ENCODE measurements at places on chromosomes 6 and 20. TPM values are rescaled to one million over a fixed set of nuclear protein-coding genes. Genes with fewer than 3 reads are reported as not detected.
A peak's percentile ranks its signal among the peaks of the same experiment; 100 is the strongest.

DNA sequence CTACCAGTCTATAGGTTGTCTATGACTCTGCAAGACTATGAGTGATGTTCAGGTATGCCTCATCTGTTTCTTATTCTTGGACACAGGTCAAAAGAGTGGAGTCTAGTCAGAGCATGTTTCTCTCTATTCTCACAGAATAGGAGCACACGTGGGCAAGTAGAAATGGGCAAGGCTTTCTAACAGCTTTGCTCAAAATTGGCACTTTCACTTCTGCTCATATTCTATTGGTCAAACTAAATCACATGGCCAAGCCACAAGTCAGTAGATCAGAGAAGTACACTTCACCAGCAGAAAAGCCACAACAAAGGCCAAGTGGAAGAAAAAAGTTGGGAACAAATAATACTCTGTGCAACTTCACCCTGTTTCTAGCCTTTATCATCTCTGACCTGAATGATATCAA, 354.5 kb upstream of the SYNCRIP start:
- no peak for DNase-seq

- no peak for DNase-seq
Measured at GRCh38 chr6:168574075-168574698, 133.2 kb downstream of the SMOC2 start.

- DNase-seq = no peak
Measured at GRCh38 chr6:119894811-119895210, 545.2 kb upstream of the MAN1A1 start.

DNA sequence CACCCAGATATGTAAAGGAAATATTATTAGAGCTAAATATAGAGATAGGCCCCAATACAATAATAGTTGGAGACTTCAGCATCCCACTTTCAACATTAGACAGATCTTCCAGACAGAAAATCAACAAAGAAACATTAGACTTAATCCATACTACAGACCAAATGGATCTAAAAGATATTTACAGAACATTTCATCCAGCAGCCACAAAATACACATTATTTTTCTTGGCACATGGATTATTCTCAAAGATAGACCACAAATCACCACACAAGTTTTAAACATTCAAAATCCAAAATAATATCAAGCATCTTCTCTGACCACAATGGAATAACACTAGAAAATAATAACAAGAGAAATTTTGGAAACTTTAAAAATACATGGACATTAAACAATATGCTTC, 1159.1 kb upstream of the CITED2 start:
- DNase-seq = no peak

- DNase-seq = no peak
Measured at GRCh38 chr6:159047891-159048685, 3.3 kb upstream of the TAGAP start.

DNA sequence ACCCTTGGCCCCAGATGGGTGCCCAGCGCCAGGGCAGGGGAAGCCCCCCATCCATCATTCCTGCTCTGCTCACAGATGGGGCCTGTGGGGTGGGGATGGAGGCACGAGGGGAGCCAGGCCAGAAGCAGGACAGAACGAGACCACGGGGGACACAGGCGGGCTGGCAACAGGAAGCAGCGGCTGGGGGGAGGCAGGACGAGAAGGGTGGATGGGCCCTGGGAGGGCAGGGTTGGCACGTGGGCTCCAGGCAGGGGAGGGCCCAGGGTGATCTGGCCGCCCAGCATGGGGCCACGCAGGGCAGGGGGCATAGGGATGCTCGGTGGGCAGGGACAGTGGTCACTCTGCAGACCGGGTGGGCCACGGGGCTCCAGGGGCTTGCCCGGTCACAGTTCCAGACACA, 41.6 kb downstream of the KCNQ2 start:
- DNase-seq = no peak

- no peak for DNase-seq
Measured at GRCh38 chr6:144895313-144896278, 610.5 kb downstream of the UTRN start.

GRCh38 chr20:25309395-25310267, 61.7 kb downstream of the PYGB start:
- peak; percentile 28 for DNase-seq

DNA sequence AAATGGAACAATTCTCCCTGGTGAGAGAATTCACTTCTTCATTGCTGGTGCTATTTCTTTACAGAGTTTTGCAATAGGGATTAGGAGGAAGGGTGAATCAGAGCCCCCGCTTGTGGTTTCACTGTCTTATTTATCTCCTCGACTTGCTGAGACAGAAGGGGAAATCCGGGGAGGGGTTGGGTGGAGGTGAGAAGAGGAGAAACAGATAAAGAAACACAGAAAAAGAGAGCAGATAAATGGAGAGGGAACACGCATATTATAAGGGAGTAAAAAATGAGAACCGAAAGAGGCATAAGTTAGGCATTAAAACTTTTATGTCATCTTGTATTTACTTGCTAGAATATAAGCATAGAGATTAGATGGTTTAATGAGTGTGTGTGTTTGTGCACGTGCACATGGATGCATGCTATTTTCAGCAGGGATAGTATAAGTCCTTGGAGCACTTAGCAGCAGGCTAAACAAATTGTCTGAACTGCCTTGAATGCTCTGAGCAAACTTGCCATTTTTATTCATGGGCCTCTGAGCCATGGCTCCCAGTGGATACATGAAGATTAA, 105.0 kb downstream of the OLIG3 start:
- DNase-seq = peak; percentile 87

GRCh38 chr6:139595183-139595582, 220.7 kb upstream of the CITED2 start:
- no peak for DNase-seq

DNA sequence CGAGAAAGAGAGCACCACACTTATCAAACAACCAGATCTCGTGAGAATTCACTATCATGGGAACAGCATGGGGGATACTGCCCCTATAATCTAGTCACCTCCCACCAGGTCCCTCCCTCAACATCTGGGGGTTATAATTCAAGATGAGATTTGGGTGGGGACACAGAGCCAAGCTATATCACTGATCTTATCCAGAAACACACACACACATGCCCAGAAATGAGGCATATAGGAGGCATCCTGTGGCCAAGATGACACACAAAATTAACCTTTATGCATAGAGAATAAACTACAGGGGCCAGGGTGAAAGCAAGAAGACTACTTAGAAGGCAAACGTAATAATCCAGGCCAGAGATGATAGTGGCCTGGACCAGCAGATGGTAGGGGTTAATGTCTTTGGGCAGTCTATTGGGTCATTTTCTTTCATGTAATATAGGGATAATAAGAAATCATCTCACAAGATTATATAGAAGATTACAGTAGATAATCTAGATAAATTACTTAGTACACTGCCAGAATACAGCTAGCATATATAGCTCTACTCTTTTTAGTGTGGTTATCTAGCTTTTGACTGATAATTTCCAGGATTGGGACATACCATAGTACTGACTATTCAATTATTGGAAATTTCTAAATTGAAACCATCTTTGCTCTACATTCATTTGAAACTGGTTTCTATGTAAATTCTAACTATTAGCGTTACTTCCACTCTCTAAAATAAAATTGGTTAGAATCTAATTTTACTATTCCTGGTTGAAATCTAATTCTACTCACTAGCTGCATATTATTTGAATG, 20.0 kb downstream of the RNF144B start:
- no peak for DNase-seq

GRCh38 chr6:124866040-124866439, 96.2 kb upstream of the RNF217 start:
- DNase-seq = no peak

DNA sequence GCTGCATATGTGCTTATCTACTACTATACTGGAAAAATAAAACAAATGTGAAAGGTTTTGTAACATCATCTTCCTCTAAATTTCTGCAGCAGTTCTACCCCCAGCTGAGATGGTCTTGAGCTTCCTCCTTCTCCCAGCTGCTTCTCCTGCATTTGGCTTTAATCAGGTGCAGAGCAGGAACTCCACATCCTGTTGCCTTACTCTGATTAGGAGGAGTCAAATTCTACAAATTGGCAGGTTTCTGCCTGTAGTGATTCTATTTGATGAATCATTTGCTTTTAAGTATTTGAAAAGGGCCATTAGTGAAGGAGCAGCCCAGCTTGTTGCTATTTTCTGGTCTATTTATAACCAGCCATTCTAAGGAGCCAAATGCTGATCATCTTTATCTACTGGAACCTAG, 224.5 kb downstream of the GMDS start:
- DNase-seq = no peak

DNA sequence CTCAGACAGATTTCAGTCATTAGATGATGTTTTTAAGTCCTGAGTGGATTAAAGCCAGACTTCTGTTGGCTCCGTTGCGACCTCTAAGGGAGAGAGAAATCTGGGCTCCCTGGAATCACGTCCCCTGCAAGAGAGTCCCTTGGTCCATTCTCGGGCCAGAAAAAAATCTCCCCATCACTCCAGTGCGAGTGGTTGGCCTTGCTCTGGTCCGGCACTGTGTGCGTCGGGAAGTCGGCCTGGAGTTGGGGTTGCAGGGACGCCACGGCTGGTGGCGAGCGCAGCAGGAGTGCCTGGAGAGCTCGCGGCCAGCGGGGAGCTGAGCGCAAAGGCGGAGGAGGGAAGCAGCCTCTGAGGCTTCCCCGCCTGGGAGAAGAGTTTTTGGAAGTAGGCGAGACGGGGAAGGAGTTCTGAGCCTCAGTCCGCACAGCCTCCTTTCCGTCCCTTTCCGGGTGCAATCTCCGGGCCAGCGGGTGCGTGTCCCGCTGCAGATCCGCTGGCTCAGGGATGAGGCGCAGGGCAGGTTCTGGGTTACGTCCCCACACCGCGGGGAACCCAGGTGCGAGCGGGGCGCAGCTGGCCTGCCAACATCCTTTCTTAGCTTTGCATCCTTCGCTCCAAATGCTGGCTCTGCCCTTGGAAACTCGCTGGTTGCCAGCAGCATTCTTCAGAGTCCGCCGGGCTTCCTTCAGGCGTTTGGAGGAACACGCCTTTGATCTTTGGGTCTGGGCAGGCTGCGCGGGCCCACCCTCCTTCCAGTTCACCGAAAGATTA, 6.8 kb downstream of the TCF21 start:
- no peak for DNase-seq

- no peak for DNase-seq
Measured at GRCh38 chr6:139325125-139325524, 33.3 kb upstream of the TXLNB start.

DNA sequence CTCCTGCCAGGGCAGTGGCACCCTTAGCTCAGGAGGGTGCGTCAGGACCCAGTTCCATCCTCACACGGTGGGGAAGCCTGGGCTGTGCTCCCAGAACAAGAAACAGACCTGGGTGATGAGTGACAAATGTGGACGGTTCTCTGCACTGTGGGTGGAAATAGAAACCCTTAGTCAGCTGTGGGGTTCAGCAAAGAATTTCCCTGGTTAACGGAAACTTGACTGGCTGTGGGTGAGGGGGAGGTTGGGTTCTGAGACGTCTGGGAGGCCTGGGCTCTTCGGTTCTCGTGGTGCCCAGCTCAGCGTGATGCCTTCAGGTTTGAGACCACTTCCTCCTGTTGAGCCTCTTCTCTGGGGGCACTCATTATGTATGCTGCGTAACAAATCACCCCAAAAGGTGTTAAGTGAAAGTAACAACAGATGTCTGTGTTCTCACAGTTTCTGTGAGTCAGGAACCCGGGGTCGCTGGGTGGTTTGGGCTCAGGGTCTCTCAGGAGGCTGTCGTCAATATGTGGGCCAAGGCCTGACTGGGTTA, 53.1 kb upstream of the FAM83D start:
- peak; percentile 92 for DNase-seq

- DNase-seq = peak; percentile 50
Measured at GRCh38 chr6:108621117-108621516, 60.4 kb downstream of the FOXO3 start.

- DNase-seq = no peak
Measured at GRCh38 chr6:142756215-142756630, 188.8 kb downstream of the HIVEP2 start.

GRCh38 chr6:150079604-150080003, 10.7 kb upstream of the ULBP3 start:
- no peak for DNase-seq

GRCh38 chr6:93266116-93266817, 153.1 kb downstream of the EPHA7 start:
- DNase-seq = no peak

DNA sequence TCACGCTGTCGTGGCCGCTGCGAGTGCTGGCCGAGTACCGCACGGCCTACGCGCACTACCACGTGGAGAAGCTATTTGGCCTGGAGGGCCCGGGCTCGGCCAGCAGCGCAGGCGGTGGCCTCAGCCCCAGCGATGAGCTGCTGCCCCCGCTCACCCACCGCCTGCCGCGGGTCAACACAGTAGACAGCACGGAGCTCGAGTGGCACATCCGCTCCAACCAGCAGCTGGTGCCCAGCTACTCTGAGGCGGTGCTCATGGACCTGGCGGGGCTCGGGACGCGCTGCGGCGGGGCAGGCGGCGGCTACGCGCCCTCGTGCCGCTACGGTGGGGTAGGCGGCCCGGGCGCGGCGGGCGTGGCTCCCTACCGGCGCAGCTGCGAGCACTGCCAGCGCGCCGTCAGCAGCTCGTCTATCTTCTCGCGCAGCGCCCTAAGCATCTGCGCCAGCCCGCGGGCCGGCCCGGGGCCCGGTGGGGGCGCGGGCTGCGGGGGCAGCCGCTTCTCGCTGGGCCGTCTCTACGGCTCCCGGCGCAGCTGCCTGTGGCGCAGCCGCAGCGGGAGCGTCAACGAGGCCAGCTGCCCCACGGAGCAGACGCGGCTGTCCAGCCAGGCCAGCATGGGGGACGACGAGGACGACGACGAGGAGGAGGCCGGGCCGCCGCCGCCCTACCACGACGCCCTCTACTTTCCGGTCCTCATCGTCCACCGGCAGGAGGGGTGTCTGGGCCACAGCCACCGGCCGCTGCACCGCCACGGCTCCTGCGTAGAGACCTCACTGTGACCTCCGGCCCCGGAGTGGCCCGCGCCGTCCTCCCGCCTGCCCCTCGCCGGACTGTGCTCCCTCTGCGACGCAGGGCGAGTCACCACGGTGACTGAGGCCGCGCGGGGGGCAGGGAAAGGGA, 5.7 kb downstream of the TMEM151B start:
- DNase-seq = no peak

Gene GNAS-AS1
- 2.3 TPM for total RNA-seq

Gene ZMYND8
- total RNA-seq = 34.3 TPM

Gene ESR1
- 1.3 TPM for total RNA-seq

Gene PROKR2
- total RNA-seq = not detected

Gene ULBP3
- total RNA-seq = 1.1 TPM

Gene MLIP
- not detected for total RNA-seq

Gene SH3BGRL2
- total RNA-seq = 0.62 TPM

Gene TNXB
- 10.9 TPM for total RNA-seq

Gene OPN5
- total RNA-seq = not detected

Gene PARD6B
- total RNA-seq = 5.0 TPM

Gene ASF1A
- 45.6 TPM for total RNA-seq

Measured in activated T-cell treated with anti-CD3 and anti-CD28 coated beads, Interleukin-2, amount 50 U/mL, for 72 hours (primary cell).